ENCODE measurements at places on chromosomes 1 and 21. TPM values are rescaled to one million over a fixed set of nuclear protein-coding genes. Genes with fewer than 3 reads are reported as not detected.

TDRD10 gene
- total RNA-seq = not detected

CNTN2 gene
- not detected for total RNA-seq

CHI3L2 gene
- total RNA-seq = 0.49 TPM

CDK18 gene
- 1.0 TPM for total RNA-seq

PADI2 gene
- 1.1 TPM for total RNA-seq

CFAP126 gene
- total RNA-seq = not detected

Data from A549 treated with Hydrocortisone at 1 μM for 4 hours (cell line).